Activated naive CD8-positive, alpha-beta T cell treated with anti-CD3 and anti-CD28 coated beads, Interleukin-2, amount 50 U/mL, for 24 hours (primary cell): ENCODE measurements at places on chromosomes 7 and 10.

- H3K27ac ChIP-seq = peak overlapping the region; percentile 99
- H3K4me3 ChIP-seq = peak overlapping the region; percentile 73
- peaks cover 65% of the 10 kb centered on the region for H3K36me3 ChIP-seq
- no peaks in the 10 kb centered on the region for H3K27me3 ChIP-seq
Observed at GRCh38 chr10:11236234-11236633, 218.6 kb downstream of the CELF2 start.

- no peaks in the 10 kb centered on the region for H3K4me1 ChIP-seq
- H3K36me3 ChIP-seq = peaks cover 3% of the 10 kb centered on the region
- H3K27me3 ChIP-seq = no peaks in the 10 kb centered on the region
- H3K4me3 ChIP-seq = no peak overlapping the region
- DNase-seq = no peak
Observed at GRCh38 chr7:11104578-11104977, 130.9 kb downstream of the PHF14 start.

- no peaks in the 10 kb centered on the region for H3K36me3 ChIP-seq
- H3K4me1 ChIP-seq = peaks cover 79% of the 10 kb centered on the region
- H3K4me3 ChIP-seq = no peak overlapping the region
- no peaks in the 10 kb centered on the region for H3K27me3 ChIP-seq
- H3K27ac ChIP-seq = peak overlapping the region; percentile 5
Observed at GRCh38 chr10:110016039-110016438, 8.3 kb downstream of the ADD3 start.

GRCh38 chr7:138359870-138360559 lies 100.0 kb upstream of the TRIM24 start:
- H3K27ac ChIP-seq = no peak overlapping the region
- no peaks in the 10 kb centered on the region for H3K4me1 ChIP-seq
- no peaks in the 10 kb centered on the region for H3K36me3 ChIP-seq
- H3K4me3 ChIP-seq = no peak overlapping the region
- DNase-seq = no peak

GRCh38 chr7:148983200-148984146 lies 44.8 kb downstream of the PDIA4 start:
- H3K27me3 ChIP-seq = peaks cover 11% of the 10 kb centered on the region
- peak overlapping the region; percentile 99 for H3K27ac ChIP-seq
- H3K4me3 ChIP-seq = peak overlapping the region; percentile 95
- H3K36me3 ChIP-seq = peaks cover 4% of the 10 kb centered on the region

DNA sequence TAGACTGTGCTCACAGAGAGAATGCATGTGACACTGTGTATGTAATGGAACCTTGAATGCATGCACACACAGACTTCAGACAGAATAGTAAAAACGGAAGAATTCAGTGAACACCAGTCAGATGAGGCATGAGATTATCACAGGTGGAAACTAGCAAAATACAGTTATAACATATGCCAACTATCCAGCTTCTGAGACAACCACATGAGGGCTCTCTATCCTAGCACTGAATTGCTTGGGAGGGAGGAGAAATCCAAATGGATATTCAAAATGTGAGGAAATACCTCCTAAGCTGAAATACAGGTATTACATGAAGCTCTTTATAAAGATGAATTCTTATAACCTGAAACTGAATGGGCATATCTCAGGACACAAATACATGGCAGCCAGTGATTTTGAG lies 30.6 kb downstream of the GARS1 start:
- DNase-seq = no peak
- peaks cover 27% of the 10 kb centered on the region for H3K4me1 ChIP-seq
- H3K27ac ChIP-seq = peak overlapping the region; percentile 10
- H3K4me3 ChIP-seq = no peak overlapping the region

GRCh38 chr7:15720849-15721471 lies 34.5 kb upstream of the MEOX2 start:
- H3K36me3 ChIP-seq = no peaks in the 10 kb centered on the region
- no peak overlapping the region for H3K4me3 ChIP-seq
- H3K4me1 ChIP-seq = no peaks in the 10 kb centered on the region
- H3K27me3 ChIP-seq = no peaks in the 10 kb centered on the region

- H3K27ac ChIP-seq = peak overlapping the region; percentile 19
- H3K36me3 ChIP-seq = no peaks in the 10 kb centered on the region
- peaks cover 11% of the 10 kb centered on the region for H3K4me1 ChIP-seq
- peaks cover 13% of the 10 kb centered on the region for H3K27me3 ChIP-seq
- no peak overlapping the region for H3K4me3 ChIP-seq
Observed at GRCh38 chr7:94008537-94008936, 4.4 kb upstream of the BET1 start.

DNA sequence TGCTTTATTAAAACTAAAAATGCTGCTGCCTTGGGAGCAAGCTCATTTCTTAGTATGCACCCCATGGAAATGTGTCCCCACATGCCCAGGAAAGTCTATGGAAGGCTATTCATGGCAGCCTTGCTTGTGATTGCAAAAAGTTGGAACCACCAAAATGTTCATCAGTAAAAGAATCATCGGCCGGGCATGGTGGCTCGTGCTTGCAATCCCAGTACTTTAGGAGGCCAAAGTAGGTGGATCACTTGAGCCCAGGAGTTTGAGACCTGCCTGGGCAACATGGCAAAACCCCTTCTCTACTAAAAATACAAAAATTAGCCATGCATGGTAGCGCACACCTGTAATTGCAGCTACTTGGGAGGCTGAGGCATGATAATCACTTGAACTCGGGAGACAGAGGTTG lies 79.8 kb downstream of the ARHGAP22 start:
- DNase-seq = no peak
- no peak overlapping the region for H3K4me3 ChIP-seq
- H3K27ac ChIP-seq = no peak overlapping the region
- peaks cover 50% of the 10 kb centered on the region for H3K27me3 ChIP-seq
- no peaks in the 10 kb centered on the region for H3K36me3 ChIP-seq

DNA sequence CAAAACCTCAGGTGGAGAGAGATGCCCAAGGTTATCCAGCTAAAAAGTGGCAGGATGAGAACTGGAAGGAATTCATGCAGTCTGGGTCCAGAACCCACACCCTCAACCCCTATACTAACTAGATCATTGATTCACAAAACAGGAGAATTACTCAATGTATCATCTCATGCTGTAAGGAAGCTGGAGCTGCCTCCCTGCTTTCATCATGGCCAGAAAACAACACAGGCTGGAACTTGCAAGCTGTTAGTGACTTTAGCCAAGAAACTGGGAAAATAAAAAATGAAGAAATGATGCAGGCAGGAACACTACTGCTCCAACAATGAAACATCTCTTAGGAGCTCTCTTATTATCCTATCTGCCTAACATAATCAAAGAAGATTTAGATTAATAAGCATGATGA lies 619.8 kb upstream of the CELF2 start:
- no peaks in the 10 kb centered on the region for H3K4me1 ChIP-seq
- H3K4me3 ChIP-seq = no peak overlapping the region
- H3K36me3 ChIP-seq = no peaks in the 10 kb centered on the region
- no peak for DNase-seq

- no peaks in the 10 kb centered on the region for H3K4me1 ChIP-seq
- no peaks in the 10 kb centered on the region for H3K36me3 ChIP-seq
- no peak for DNase-seq
- no peaks in the 10 kb centered on the region for H3K27me3 ChIP-seq
- H3K27ac ChIP-seq = no peak overlapping the region
Observed at GRCh38 chr7:15954671-15955354, 268.3 kb upstream of the MEOX2 start.

- no peak for DNase-seq
- H3K27ac ChIP-seq = peak overlapping the region; percentile 98
- H3K36me3 ChIP-seq = peaks cover 43% of the 10 kb centered on the region
- H3K27me3 ChIP-seq = no peaks in the 10 kb centered on the region
Observed at GRCh38 chr7:155762655-155763054, 49.6 kb downstream of the SHH start.

GRCh38 chr10:58568428-58568935 lies 55.8 kb downstream of the BICC1 start:
- no peaks in the 10 kb centered on the region for H3K36me3 ChIP-seq
- no peak overlapping the region for H3K4me3 ChIP-seq
- H3K27me3 ChIP-seq = no peaks in the 10 kb centered on the region
- no peak overlapping the region for H3K27ac ChIP-seq
- DNase-seq = no peak

- no peak for DNase-seq
- H3K4me1 ChIP-seq = no peaks in the 10 kb centered on the region
- peaks cover 26% of the 10 kb centered on the region for H3K27me3 ChIP-seq
- H3K36me3 ChIP-seq = no peaks in the 10 kb centered on the region
Observed at GRCh38 chr10:47435081-47435480, 48.8 kb downstream of the ANXA8 start.

DNA sequence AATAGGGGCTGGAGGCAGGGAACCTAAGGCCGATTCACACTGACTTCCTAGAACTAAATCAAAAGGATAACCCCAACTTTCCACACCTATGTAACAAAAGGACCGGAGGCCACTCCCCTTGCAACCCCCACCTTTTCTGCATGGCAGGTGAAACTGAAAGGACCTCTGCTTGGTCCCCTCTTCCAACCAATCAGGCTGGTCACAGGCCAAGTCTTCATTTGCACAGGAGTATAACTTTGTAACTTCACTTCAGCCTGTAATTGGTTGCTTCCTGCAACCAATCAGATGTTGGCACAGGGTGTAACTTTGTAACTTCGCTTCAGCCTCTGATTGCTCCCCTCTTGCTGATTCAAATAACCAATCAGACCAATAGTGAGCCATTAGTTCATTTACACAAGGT lies 190.0 kb downstream of the FAM107B start:
- H3K4me1 ChIP-seq = peaks cover 97% of the 10 kb centered on the region
- H3K4me3 ChIP-seq = no peak overlapping the region
- no peaks in the 10 kb centered on the region for H3K27me3 ChIP-seq
- DNase-seq = no peak
- H3K27ac ChIP-seq = peak overlapping the region; percentile 42
- H3K36me3 ChIP-seq = peaks cover 34% of the 10 kb centered on the region

- peaks cover 4% of the 10 kb centered on the region for H3K4me1 ChIP-seq
- H3K36me3 ChIP-seq = no peaks in the 10 kb centered on the region
- peak overlapping the region; percentile 47 for H3K27ac ChIP-seq
- no peak overlapping the region for H3K4me3 ChIP-seq
- no peaks in the 10 kb centered on the region for H3K27me3 ChIP-seq
Observed at GRCh38 chr10:98481404-98481945, 34.7 kb upstream of the HPS1 start.

GRCh38 chr7:1024331-1024841 lies 20.0 kb upstream of the GPR146 start:
- peaks cover 16% of the 10 kb centered on the region for H3K36me3 ChIP-seq
- no peaks in the 10 kb centered on the region for H3K27me3 ChIP-seq
- DNase-seq = no peak
- no peak overlapping the region for H3K4me3 ChIP-seq
- no peak overlapping the region for H3K27ac ChIP-seq

GRCh38 chr7:53596230-53596629 lies 560.8 kb downstream of the POM121L12 start:
- no peaks in the 10 kb centered on the region for H3K36me3 ChIP-seq
- no peaks in the 10 kb centered on the region for H3K27me3 ChIP-seq
- H3K4me1 ChIP-seq = no peaks in the 10 kb centered on the region
- H3K27ac ChIP-seq = no peak overlapping the region

- H3K4me3 ChIP-seq = peak within 1 kb of the TSS; percentile 69
- no peaks in the 10 kb centered on the region for H3K36me3 ChIP-seq
- peaks cover 14% of the 10 kb centered on the region for H3K4me1 ChIP-seq
- DNase-seq = peak; percentile 39
- peaks cover 54% of the 10 kb centered on the region for H3K27me3 ChIP-seq
Observed at GRCh38 chr7:93890464-93891068, at the start of gene TFPI2. TSS of gene TFPI2 (minus strand) at chr7:93890753. CDS start at chr7:93890678, 75 bp downstream.

DNA sequence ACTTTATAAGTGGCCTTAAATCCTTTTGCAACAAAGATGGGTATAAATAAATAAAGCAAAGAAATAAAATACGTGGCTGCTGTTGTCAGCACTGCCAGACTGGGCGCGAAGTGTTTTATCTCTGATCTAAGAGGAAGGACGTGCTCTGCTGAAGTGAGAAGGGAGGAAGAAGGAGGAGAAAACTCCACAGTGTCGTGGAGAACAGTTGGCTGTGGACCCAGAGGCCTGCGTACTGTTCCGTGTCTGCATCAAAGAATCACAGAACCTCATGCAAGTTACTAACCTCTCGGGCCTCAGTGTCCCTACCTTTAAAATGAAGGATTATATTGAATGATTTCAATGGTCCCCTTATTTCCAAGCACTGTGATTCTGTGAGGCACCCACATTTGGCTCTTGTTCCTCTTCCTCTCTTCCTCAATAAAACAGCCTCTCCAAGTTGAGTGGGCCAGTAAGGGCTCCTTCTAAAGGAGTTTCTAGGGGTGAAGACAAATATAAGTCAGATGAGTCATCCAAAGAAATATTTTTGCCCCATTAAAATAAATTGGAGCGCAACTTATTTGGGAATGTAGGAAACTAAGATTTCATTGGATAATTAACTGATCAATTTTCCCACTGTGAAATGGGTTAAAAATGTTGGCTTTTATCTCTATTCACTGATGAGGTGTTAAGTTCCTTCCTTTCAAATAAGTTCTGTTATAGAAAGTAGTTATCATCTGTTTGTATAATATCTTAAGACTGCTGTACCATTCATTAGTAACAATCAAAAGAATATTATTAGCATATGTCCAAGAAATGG lies 126.9 kb upstream of the EFCAB10 start:
- DNase-seq = no peak
- H3K27me3 ChIP-seq = no peaks in the 10 kb centered on the region
- H3K36me3 ChIP-seq = peaks cover 22% of the 10 kb centered on the region
- no peak overlapping the region for H3K4me3 ChIP-seq
- H3K27ac ChIP-seq = no peak overlapping the region

DNA sequence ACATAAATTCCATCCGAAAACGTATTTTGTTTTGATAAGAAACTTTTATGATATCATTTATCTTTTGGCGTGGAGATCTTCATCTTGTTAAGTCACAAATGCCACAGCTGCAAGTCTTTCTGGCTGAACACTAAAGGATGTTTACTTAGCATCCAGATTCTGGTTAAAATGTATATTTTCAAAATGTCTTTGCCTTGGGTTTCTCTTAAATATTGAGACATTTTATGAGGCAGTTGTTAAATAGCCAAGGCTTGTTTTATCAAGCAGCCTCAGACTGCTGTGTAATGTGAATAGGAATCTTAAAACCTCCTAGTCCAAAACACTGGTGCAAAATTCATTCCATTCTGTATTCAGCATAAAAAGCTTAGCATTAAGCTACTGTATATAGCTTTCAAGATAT lies 136.3 kb upstream of the FZD1 start:
- no peak overlapping the region for H3K27ac ChIP-seq
- H3K4me1 ChIP-seq = no peaks in the 10 kb centered on the region
- peaks cover 3% of the 10 kb centered on the region for H3K27me3 ChIP-seq
- no peak overlapping the region for H3K4me3 ChIP-seq
